ENCODE measurements at places on chromosomes 6 and 20. TPM values are rescaled to one million over a fixed set of nuclear protein-coding genes. Genes with fewer than 3 reads are reported as not detected.

ARG1 gene
- not detected for total RNA-seq

- no peak for DNase-seq
Measured at GRCh38 chr6:47489995-47490394, 12.4 kb downstream of the CD2AP start.

MYL9 gene
- 2.7 TPM for total RNA-seq

- DNase-seq, result no peak
Measured at GRCh38 chr6:36727505-36728021, 29.9 kb downstream of the RAB44 start.

PLCB1 gene
- 66.2 TPM for total RNA-seq
